ENCODE measurements at places on chromosomes 1 and 21. TPM values are rescaled to one million over a fixed set of nuclear protein-coding genes. Genes with fewer than 3 reads are reported as not detected.

C2CD2 gene
- 28.6 TPM for total RNA-seq

SMPDL3B gene
- 0.27 TPM for total RNA-seq

CYP4A22 gene
- 0.07 TPM for total RNA-seq

ACTL8 gene
- not detected for total RNA-seq

CDA gene
- 2.0 TPM for total RNA-seq

ZSWIM5 gene
- 0.65 TPM for total RNA-seq

CLIC6 gene
- under 0.01 TPM for total RNA-seq

CD2 gene
- total RNA-seq = not detected

TTC22 gene
- total RNA-seq = not detected

NTMT2 gene
- not detected for total RNA-seq

PCSK9 gene
- 0.07 TPM for total RNA-seq

CD46 gene
- 214 TPM for total RNA-seq

AQP10 gene
- total RNA-seq = 0.13 TPM

RAB13 gene
- total RNA-seq = 53.6 TPM

ZNF593 gene
- total RNA-seq = 20.2 TPM

MROH9 gene
- not detected for total RNA-seq

COL9A2 gene
- total RNA-seq = 0.53 TPM

S100A2 gene
- total RNA-seq = 2.4 TPM

UBXN10 gene
- total RNA-seq = 0.07 TPM

PHLDA3 gene
- 26.6 TPM for total RNA-seq

GIPC2 gene
- total RNA-seq = 30.9 TPM

FOXD3 gene
- total RNA-seq = not detected

PDC gene
- total RNA-seq = not detected

ECE1 gene
- total RNA-seq = 462 TPM

ADGRB2 gene
- total RNA-seq = 0.79 TPM

Measured in thoracic aorta endothelial cell (primary cell).